Right cardiac atrium (tissue), 5 donors: ENCODE measurements at places on chromosomes 2 and 18. TPM values are rescaled to one million over a fixed set of nuclear protein-coding genes. Genes with fewer than 3 reads are reported as not detected.

The ALK gene
- 0.17 TPM for total RNA-seq

DNA sequence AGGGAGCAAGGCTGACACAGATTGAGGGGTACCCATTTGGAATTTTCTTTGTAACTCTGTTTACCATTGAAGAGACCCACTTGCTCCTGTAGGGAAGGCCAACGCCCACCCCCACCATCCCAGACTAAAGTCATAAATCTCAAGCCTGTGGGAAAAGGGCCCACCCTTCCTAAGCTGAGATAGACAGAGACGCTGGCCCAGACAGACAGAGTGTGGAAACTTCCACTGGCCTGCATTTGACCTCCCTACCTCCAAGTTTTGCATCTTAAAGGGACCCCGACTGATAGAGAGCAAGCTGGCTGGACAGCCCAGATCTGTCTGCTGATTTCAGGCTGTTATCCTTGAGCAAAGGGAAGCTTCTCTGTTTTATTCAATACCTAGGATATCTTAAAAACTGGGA is 48.2 kb upstream of the SLC14A2 start:
- peak; percentile 79 for DNase-seq

GRCh38 chr2:65161551-65162100 is 31.7 kb upstream of the RAB1A start:
- DNase-seq = no peak

The IL1B gene
- 1.7 TPM for total RNA-seq

DNA sequence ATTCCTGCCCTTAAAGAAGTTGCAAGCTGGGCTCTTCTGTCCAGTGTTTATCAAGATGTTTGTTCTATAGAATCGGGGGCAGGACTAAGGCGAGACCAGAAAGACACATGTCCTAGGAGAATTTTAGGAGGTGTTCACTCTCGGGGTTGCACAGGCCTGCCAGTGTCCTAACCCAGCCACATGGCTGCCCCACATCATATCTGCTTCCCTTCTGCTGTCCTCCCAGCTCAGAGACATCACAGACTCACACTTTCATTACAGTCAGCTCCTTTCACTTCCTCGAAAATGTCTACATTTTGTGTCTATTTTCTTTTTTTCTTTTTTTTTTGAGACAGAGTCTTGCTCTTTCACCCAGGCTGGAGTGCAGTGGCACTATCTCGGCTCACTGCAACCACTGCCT is 10.7 kb upstream of the MRO start:
- no peak for DNase-seq

The ABCG5 gene
- total RNA-seq = not detected

The MYOM1 gene
- total RNA-seq = 337 TPM

The LRPPRC gene
- 83.6 TPM for total RNA-seq

The DPYSL5 gene
- not detected for total RNA-seq

DNA sequence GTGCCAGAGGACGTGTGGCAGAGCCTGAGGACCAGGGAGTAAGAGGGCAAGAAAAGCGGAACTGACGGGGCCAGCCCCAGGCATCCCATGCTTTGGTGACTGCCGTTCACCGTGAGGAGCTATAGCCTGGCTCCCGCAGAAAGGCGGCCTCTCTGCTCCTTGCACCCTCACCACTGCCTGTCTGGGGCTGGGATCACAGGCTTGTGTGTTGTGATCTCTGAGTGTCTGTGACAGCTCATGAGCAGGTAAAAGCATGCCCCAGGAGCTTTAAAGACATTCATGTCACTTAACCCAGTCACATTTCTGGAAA is 266.8 kb upstream of the RAB6C start:
- DNase-seq = no peak

The ASXL3 gene
- 11.4 TPM for total RNA-seq

The CACNB4 gene
- 0.86 TPM for total RNA-seq

DNA sequence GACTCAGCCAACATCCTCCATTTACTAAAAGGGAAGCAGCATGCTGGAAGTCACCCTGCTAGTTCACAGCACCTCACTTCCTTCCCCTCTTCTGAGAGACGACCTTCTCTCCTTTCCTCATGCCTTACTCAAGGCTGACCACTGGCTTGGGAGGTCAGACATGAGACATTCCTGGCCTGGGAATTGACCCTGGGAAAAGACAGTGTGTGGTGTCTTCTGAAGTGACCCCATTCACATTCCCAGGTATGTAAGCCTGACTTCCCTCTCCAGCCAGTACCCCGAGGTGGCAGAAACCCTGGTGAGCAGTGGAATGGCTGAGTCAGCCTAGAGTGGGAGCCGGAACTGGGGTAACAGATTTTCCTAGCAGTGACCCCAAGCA is 92.4 kb downstream of the PLB1 start:
- DNase-seq = no peak

DNA sequence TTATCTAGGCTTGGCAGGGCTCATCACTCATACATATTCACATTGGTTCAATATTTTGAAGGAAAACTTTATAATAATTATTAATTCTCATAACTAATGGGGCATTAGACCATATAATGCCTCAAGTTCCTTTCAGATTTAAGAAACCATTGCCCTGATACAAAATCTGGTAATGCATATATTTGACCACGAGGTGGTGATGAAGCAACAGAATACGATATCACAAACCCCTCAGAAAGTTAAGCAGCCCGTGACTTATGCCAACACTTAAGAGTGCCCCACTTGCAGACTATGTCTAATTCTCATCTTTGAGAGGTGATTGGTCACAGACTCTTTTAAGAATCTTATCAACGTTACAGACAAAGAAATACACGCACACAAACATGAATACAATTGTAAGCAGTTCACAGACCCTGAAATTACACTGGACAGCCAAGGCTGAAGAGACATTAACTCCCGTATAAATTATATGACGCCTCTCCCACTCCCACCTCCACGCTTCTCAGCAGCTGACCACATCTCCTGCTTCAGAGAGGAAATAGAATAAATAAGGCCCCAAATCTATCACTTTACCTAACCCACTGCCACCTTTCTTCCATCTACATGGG is 20.7 kb upstream of the DNAH6 start:
- no peak for DNase-seq

DNA sequence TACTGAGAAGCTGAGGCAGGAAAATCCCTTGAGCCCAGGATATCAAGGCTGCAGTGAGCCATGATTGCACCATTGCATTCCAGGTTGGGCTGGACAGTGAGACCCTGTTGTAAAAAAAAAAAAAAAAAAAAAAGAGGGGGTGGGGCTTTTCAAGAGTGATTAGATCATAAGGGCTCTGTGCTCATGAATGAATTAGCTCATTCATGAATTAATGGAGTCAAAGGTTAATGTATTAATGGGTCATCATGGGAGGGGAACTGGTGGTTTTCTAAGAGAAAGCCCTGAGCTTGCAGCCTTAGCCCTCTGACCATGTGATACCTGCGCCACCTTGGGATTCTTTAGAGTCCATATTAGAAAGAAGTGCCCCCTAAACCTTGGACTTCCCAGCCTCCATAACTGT is 4.5 kb downstream of the SLC19A3 start:
- no peak for DNase-seq

GRCh38 chr2:195656161-195656858 is 716 bp upstream of the SLC39A10 start:
- DNase-seq = no peak

The DSEL gene
- 6.2 TPM for total RNA-seq

The GRB14 gene
- 11.4 TPM for total RNA-seq

DNA sequence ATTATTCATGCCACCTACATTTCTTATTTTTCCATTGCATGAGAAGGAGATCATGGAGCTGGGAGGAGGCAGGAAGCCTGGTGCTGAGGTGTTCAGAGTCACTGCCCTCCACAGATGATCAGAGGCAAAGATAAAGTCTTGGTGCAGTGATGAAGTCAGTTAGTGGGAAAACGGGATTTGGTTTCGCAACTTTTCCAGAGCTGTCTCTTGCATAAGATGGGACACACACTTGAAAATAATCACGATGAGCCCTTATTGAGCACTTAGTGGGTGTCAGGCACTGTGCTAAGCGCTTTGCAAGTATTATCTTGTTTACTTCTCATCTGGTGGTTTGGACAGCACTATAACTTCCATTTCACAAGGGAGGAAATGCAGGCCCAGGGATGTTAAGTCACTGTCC is 222.1 kb upstream of the SMAD2 start:
- no peak for DNase-seq

The SERPINB4 gene
- not detected for total RNA-seq

GRCh38 chr2:24511894-24512293 is 20.8 kb downstream of the NCOA1 start:
- DNase-seq = no peak

- DNase-seq = no peak
These were observed 11.8 kb downstream of the CYRIA start for GRCh38 chr2:16653799-16654198.

The RGPD3 gene
- not detected for total RNA-seq

- no peak for DNase-seq
These were observed 422.5 kb downstream of the CMPK2 start for GRCh38 chr2:6443061-6443823.

DNA sequence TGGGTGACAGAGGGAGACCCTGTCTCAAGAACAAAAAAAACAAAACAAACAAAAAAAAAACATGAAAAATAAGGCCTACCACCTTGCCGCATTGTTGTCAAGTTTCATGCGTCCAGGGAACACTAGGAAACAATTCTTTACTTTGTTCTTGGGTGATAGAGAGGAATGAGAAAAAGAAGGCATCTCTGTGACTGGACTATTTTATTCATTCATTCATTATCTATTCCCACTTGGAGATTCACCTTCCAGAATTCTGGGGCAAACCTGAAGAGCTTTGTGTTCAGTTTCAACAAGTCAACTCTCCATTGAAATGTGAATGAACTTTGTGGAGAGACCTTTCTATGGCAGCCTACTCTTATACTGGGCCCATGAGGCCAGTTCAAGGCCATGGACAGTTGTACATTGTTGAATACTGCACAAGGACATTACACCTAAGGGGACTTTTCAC is 88.5 kb upstream of the NDUFV2 start:
- no peak for DNase-seq

DNA sequence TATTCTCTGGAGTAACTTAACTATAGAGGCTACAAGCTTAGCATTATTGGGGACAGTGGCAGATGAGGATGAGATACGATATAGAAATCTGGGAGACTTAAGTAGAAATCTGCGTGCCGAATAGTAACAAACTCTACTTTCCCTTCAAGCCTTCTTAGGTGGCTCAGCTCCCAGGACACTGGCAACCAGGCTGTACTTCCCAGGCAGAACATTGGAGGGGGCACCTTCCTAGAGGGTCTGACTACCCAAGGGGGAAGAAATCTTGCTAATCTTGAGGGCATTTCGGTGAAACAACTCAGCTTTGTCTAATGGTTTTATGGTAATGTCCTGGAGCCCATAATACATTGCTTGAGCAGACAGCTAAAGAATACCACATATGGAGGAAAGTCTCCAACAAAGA is 126.2 kb upstream of the DTNA start:
- DNase-seq = no peak

The SPP2 gene
- not detected for total RNA-seq

The SNX17 gene
- 74.8 TPM for total RNA-seq

- DNase-seq = no peak
These were observed 40.7 kb upstream of the CCDC150 start for GRCh38 chr2:196598846-196599245.

The PTH2R gene
- not detected for total RNA-seq

The FBLN7 gene
- 1.9 TPM for total RNA-seq

The GAL3ST2 gene
- not detected for total RNA-seq

DNA sequence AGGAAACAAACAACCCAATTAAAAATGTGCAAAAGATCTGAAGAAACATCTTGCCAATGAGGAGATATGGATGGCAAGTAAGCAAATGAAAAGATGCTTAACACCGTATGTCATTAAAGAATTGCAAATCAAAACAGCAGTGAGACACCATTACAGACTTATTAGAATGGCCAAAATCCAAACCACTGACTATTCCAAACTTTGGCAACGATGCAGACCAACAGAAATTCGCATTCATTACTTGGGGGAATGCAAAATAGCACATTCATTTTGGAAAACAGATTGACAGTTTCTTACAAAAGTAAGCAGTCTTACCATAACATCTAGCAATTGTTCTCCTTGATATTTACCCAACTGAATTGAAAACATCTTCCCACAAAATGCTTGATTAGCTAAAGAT is 1118.7 kb downstream of the SUCLG1 start:
- no peak for DNase-seq

- no peak for DNase-seq
These were observed 361.2 kb downstream of the FSIP2 start for GRCh38 chr2:186099826-186100225.

GRCh38 chr2:105875241-105875640 is 130.5 kb downstream of the NCK2 start:
- no peak for DNase-seq

DNA sequence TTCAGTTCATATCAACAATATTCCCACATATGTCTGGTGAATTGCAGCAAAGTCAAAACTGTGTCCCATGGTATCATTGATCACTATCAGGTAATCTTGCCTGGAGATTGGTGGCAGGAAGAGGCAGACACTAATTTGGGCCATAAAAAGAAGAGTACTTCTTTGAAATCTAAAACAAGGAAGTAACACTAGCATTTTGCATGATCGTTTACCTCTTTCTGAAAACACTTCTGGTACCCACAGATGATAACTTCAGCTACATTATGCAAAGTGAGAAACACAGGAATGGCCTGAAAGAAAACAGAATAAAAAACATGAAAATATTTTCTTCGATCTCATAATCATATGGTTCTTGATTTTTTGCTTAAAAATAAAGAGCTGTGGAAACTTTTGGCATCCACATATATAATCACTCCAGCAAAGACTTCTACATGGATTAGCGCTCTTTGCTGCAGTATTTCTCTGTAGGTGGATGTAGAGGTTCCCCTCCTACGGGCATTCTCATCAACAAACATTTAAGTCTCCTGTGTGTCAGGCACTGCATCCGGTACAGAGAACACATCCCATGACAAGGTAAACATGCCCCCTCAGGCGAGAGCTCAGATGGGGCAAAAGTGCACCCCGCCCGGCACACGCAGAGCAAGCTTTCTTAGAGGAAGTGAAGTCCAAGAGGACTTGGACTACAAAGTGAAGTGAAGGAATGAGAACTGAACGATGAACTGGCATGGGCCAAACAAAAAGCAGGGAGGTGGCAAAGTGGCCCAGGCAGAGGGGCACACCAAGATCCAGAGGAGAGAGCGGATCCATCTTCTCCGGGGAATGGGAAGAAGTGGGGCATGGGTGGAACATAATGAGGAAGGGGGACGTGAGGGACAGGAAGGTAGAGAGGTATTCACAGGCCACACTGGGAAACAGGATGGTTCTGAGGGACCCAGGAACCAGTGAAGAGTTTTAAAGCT is 68.0 kb upstream of the RIOK3 start:
- DNase-seq = no peak

DNA sequence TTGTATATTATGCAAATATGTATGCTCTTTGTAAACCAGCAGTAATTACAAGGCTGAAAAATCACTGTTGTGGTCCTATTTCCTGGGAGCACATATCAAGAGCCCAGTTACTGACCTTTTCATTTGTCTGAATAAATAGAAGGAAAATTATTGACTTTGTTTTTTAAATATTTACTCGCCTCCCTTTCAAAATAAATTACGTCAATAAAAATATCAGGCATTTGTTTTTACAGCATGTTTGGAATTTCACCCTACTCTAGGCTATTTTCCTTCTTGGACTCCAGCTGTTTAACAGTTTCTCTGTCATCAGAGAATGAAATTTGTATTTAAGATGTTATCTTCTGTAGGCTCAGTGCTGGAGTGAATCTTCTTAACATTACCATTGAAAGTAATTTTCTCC is 59.9 kb upstream of the LRATD1 start:
- no peak for DNase-seq

- DNase-seq = no peak
These were observed 131.6 kb downstream of the SCG2 start for GRCh38 chr2:223470602-223471001.

The EPAS1 gene
- 340 TPM for total RNA-seq

The UNC80 gene
- 0.20 TPM for total RNA-seq

The LRP1B gene
- 1.8 TPM for total RNA-seq

- DNase-seq = no peak
These were observed 112.8 kb upstream of the CDC42EP3 start for GRCh38 chr2:37784071-37784758.
